Left hindlimb (tissue), 1 donor: ENCODE measurements at places on chromosomes 2 and 18.

DNA sequence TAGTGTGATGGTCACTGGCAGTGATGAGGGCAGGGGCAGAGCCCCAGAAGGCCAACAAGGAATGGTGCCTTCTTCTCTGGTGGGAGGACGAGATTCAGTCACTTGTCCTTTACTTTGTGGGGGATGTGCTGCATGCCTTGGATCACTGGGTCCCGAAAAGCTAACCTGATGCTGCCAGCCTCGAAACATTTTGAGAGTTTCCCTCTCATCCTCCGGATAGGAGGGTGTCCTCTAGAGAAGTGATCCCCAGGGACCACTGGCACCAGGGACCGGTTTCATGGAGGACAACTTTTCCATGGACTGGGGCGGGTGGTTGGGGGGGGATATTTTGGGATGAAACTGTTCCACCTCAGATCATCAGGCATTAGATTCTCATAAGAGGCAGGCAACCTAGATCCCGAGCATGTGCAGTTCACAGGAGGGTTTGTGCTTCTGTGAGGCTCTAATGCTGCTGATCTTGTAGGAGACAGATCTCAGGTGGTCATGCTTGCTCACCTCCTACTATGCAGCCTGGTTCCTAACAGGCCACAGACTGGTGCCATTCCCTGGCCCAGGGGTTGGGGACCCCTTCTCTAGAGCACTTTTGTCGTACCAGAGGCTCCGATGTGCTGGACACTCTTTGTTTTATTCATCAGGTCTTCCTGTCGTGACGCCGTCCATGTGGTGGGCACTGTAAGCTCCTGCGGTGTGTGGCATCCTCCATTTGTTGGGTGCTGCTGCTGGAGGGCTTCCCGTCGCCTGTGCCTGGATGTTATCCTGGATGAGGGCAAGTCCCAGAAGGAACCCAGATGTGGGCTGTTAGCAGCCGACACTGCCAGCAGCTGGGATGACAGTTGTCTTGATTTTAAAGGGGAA lies 68.5 kb upstream of the HDAC4 start:
- no peak for DNase-seq

DNA sequence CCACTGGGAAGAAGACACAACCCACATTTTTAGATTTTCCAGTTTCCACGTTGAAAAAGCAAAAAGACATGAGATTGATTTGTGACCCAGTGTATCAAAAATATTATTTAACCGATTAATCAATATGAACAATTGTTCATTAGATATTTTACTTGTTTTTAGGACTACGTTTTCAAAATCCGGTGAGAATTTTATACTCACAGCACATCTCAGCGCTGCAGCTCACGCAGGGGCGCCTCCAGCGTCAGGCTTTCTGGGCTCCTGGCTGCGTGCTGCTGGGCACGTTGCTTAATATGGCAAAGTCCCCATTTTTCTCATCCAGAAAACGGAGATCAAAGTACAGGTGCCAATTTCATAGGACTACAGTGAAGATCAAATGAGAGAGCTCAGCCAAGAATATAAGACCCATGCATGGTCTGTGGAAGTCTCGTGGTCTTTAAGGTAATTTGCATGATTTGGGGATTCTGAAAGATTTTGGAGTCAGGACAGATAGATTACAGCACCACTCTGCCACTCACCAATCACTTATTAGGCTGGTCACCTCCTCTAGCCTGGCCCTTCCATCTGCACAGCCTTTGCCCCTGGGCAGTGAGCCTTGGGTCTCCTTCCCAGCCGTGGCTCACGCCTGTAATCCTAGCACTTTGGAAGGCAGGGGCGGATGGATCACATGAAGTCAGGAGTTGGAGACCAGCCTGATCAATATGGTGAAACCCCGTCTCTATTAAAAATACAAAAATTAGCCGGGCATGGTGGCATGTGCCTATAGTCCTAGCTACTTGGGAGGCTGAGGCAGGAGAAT lies 36.2 kb downstream of the PTPN18 start:
- no peak for DNase-seq

GRCh38 chr2:175836361-175836760 lies 165.7 kb downstream of the LNPK start:
- no peak for DNase-seq

DNA sequence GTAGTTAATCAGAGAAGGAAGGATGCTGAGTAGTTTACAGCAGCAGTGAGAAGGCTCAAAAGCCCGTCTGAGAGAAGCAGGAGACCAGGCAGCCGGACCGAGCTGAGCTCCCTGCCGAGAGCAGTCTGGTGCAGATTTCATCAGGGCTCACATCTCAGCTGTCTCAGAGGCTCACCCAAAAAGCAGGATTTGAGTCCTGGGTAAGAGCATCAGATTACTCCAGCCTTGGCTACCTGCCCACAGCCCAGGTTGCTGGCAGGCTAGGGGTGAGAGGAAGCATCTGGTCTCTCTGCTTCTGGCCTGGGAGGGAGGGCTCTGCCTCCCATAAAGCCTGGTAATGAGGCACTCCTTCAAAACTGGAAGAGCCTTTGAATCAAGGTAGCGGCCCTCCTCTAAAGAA lies 140.5 kb downstream of the ST6GAL2 start:
- DNase-seq, result peak; percentile 58

DNA sequence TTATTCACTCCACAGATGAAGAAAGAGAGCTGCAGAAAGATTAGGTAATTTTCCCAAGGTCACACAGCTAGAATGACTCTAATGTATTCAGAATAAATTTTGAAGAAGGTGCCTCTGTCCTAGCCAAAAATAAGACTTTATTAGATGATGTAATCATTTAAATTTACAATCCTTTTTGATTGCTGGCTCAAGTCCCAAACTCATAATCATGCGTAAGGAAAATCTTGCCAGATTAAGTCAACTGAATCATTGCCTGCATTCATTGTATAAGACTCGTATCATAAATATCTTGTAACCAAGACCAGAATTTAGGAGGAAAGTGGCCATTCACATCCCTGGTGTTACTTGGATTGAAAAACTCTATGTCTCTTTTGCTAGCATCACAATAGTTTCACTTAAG lies 53.1 kb upstream of the STK39 start:
- no peak for DNase-seq

- no peak for DNase-seq
Observed at GRCh38 chr2:66571918-66572317, 137.0 kb downstream of the MEIS1 start.

DNA sequence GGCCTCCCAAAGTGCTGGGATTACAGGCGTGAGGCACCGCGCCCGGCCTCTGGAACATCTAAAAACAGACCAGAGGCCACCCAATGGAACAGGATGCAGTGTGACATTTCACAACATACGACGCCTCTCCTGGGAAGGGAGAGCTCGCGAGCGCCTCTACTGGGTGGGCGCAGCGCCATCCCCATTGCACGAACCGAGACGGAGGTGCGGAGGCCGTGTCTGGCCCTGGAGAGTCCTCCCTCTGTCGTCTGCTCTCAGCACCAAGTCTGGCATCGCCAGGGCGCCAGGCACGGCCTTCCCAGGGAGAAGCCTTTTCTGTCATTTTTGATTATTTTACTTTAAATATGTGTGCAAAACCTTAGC lies 9.4 kb upstream of the GBX2 start:
- no peak for DNase-seq

DNA sequence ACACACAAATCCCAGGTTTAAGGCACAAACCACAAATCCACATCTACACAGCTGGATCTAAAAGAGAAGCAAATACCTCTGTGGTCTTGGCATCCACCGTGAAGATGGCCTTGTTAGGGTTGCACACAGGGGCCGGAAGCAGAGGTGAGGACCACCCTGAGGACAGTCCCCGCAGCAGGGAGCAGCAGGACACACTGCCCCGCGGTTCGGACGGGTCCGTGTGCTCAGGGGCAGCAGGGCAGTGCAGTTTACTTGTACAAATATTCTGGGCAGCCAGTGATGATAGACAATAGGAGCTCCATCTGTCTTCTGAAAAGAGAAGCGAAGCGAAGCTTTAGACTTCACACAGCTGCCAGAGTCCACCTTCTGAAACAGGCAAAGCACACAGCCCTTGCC lies 8.8 kb downstream of the PASK start:
- DNase-seq, result no peak

- no peak for DNase-seq
Observed at GRCh38 chr2:23703037-23703582, 223.8 kb downstream of the ATAD2B start.

GRCh38 chr2:142750858-142751257 lies 126.6 kb upstream of the KYNU start:
- DNase-seq, result no peak
